Fibroblast of the aortic adventitia (primary cell): ENCODE measurements at places on chromosomes 12 and 14.
A peak's percentile ranks its signal among the peaks of the same experiment; 100 is the strongest.

DNA sequence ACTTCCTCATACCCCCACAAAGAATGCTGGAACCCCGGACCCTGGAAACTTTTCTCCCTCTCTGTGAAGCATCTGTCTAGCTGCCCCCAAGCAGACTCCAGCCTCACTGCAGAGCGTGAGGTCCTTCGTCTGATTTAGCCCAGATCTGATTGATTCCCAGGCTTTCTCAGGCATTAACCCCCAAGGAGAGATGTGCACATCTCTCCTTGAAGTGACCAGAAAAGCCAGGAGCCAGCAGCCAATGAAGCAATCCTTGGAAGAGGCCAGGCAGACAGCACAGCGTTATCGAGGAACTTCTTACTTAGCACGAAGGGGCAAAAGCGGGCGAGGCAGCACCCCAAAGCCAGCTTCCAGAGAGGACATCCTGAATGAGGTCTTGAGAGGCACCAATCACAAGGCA is 100.7 kb downstream of the ZFP36L1 start:
- DNase-seq: no peak

- no peak for DNase-seq
Observed at GRCh38 chr12:31325524-31325875, 450 bp downstream of the SINHCAF start.

GRCh38 chr14:42027271-42027670 is 420.6 kb downstream of the LRFN5 start:
- DNase-seq: no peak

DNA sequence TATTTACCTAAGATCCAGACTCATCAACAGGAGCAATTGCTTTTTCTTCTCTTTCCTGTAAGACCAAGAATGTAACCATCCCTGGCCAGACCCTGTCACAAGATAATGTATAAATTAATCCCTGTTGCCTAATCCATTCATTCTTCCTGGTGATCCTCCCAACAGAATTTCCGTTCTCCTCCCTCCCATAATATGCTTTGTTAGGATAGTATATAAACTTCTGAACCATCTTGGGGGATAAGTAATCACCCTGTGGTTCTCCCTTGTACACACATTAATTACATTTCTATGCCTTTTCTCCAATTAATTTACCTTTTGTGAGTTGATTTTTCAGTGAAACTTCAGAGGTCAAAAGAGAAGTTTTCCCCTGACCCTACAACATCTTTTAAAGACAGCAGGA is 76.2 kb upstream of the RASSF8 start:
- DNase-seq: no peak

- DNase-seq: peak; percentile 59
Observed at GRCh38 chr12:52496590-52497071, 3.6 kb upstream of the KRT6A start.

DNA sequence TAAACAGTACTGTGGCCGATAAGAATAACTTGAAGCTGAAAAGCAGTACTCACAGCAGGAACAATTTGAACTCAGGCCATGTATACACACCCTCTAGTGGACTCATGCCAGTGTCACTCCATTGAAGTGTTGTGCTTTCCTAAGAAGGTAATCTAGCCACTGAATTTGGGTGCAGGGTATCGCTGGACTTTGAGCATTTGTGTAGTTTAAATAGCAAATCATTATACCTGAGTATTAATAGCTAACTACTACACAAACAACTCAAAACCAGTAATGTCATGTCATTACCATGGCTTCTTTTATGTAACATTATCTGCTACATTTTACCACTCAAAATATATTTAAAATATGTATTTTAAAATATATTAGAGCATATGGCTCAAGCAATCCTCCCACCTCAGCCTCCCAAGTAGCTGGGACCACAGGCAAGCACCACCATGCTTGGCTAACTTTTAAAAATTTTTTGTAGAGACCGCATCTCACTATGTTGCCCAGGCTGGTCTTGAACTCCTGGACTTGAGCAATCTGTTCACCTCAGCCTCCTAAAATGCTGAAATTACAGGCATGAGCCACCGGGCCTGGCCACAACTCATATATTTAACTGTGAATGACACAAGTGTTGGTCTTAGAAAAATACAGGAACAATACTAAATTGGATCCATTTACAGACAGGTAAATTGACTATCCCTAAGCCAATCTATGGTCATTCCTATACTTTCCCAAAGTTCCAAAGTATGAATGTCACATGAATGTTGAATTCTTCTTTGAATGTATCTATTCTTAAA is 25.6 kb upstream of the ARID4A start:
- peak; percentile 48 for DNase-seq

DNA sequence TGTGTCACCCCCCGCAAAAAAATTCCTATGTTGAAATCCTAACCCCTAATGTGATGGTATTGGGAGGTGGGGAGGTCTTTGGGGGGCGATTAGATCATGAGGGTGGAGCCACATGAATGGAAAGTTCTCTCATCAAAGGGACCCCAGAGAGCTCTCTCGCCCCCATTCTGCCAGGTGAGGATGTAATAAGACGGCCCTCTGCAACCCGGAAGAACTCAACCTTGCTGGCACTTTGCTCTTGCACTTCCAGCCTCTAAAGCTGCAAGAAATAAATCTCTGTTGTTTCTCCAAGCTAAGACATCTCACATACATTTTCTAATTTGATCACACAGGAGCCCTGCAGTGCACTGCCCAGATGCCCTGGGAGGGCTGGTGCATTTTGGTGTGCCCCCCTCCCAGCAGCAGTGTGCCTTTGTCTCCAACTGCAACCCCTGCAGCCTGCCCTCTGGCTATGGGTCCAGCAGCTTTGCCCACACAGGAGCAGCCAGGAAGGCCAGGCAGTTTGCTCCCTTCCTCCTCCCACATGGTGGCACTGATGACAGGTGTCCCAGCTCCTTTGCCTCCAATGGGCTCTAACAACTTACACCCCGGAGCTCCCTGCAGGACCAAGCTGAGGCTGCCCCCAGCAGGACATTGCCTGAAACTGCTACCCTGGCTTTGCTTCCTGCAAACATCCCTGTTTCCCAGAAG is 59.3 kb downstream of the C14orf132 start:
- DNase-seq: peak; percentile 76

DNA sequence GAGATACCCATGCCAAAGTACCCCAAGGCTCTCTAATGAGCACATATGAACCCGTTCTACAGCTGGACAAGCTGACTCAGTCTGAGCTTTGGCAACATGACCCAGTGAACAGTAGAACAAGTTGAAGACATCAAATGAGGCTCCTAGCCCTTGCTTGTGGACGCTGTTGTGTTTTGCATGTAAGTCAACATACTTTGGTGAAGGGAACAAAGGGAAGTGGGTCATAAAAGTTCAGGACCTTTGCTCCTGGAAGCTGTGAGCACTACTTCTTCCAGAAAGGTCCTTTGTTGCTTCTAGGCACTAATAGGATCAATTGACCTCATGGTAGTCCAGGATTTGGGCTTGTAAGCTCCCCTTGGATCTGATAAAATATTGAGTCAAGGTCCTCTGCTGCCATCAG is 613.5 kb upstream of the TBX3 start:
- DNase-seq: no peak

- DNase-seq: peak; percentile 78
Observed at GRCh38 chr14:88562831-88563686, at the start of gene ZC3H14. Gene ZC3H14 (plus strand): TSS chr14:88563037. CDS start chr14:88563134, 97 bp downstream.

DNA sequence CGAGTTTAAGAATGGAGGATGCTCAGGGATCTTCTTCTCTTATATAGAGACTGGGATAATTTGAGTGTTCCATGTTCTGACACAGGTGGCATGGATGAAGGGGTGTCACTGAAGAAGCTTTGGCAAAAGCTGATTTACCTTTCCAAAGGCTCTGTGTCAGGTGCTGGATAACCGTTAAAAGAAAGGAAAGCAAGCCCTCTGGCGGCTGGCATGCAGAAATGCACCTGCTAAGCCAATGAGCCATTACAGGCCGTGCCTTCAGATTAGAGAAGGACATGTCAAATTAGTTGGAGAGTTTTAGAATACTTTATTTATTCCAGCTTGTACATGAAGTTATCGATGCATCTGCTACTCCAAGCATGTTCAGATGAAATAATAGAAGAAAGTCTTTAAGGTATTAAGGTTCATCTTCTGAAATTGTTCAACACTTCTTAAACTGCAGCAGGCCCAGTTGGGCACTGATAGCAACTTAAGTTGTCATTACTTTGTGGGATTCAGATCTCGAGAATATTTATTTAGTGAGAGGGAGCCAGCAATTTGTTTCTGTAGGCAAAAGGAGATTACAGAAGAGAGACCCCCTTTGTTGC is 678.2 kb downstream of the NRXN3 start:
- peak; percentile 14 for DNase-seq

DNA sequence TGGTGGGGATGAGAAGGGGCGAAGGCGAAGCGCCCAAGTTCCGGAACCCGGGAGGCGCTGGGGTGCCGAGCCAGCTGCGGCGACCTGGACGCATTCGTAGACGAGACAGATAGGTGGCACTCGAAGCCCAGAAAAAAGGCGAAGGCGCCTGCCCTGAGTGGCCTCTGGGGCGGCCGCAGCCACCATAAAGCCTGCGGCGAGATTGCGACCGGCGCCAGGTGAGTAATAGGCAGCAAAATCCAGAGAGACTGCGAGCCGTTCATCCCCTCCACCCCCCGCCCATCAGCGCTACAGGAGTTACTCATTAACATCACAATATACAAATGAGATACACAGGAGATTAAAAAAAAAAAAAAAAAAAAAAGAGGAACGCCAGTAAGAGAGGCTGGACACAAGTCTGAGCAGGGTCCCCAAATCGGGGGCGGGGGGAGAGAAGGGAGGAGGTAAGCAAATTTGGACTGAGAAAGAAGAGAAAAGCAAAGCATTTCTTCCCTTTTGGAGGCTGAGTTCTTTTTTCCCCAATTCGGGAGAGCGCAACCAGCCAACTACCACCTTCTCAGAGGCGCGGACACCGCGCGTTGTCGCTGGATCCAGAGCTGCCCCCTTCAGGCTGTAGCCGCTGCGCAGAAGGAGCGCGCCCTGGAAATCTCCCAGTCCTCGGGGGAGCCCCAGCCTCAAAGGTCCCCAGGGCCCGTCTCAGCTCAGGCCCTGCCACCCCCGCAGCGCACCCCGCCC is 15.7 kb downstream of the TBX3 start:
- peak; percentile 75 for DNase-seq
